ENCODE measurements at places on chromosomes 5 and 9.

- DNase-seq, result no peak
Observed at GRCh38 chr9:19162956-19163355, 35.7 kb upstream of the PLIN2 start.

DNA sequence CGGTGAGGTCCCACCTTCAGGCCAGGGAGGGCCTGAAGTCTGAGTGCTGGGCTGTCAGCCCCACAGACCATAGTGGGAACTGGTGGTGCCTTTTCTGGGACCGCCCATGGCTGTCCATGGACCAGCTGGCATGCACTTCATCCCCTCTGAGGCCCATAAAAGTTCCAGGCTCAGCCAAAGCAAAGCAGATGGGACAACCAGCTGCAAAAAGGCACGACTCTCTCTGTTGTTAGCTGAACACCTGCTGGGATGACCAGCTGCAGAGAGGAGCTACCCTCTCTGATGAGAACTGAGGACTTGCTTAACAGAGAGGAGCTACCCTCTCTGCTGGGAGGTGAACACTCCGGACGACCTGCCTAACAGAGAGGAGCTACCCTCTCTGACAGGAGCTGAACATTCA, 844.3 kb upstream of the DMAC1 start:
- DNase-seq, result no peak

DNA sequence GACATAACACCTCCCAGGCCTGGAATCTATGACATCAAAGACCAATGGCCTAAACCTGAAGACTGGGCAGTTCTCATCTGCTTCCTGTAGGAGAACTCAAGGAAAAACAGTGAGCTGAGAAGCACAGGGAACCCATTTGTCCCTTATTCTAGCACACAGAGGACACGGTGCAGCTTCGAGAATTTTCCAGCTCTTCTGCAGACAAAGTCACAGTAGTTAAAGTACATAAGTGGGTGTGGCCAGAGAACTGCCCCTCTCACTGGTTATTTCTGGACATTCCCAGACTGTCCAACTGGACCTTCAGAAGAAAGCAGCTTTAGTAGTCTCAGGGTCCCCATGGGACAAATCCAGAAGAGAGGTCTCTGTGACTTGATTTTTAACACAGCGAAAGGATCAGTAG, 114.6 kb downstream of the KLHL3 start:
- DNase-seq, result no peak

DNA sequence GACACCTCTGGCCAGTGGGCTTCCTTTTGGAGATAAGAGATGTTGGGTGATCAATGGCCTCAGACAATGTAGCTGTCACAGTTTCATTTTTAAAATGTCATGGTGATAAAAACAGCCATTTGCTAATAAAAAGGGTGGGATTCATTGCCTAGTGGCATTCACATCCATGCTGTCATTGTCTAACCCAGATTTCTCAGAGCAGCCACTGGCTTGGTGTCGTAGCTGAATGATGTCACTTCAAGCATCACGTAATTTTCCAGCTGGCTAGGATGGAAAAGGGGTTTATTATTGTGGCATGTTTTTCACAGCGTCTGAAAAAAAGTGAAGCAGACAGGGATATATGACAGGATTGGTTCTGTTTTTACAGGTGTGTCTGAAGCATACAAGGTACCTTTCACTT, 184.7 kb downstream of the AOPEP start:
- DNase-seq, result no peak
